ENCODE measurements at places on chromosomes 5 and 9. TPM values are rescaled to one million over a fixed set of nuclear protein-coding genes. Genes with fewer than 3 reads are reported as not detected.

PELO gene
- total RNA-seq: 28.8 TPM

GNA14 gene
- total RNA-seq: not detected

WNT8A gene
- not detected for total RNA-seq

PCDHB15 gene
- total RNA-seq: 0.35 TPM

BTNL8 gene
- not detected for total RNA-seq

PCDHB13 gene
- total RNA-seq: not detected

MARCOL gene
- not detected for total RNA-seq

IFNA2 gene
- not detected for total RNA-seq

CHSY3 gene
- total RNA-seq: 5.0 TPM

IL5 gene
- not detected for total RNA-seq

INSL6 gene
- not detected for total RNA-seq

TMOD1 gene
- 1.7 TPM for total RNA-seq

RABEPK gene
- total RNA-seq: 35.4 TPM

RNF208 gene
- not detected for total RNA-seq

Measured in myometrial cell (primary cell).